ENCODE measurements at places on chromosomes 5 and 9.

GRCh38 chr5:126836778-126837177 lies 59.8 kb downstream of the LMNB1 start:
- no peak for DNase-seq

GRCh38 chr5:54832858-54833257 lies 152.5 kb downstream of the ESM1 start:
- no peak for DNase-seq

- DNase-seq = no peak
Observed at GRCh38 chr9:97518909-97519307, 17.4 kb downstream of the TMOD1 start.

DNA sequence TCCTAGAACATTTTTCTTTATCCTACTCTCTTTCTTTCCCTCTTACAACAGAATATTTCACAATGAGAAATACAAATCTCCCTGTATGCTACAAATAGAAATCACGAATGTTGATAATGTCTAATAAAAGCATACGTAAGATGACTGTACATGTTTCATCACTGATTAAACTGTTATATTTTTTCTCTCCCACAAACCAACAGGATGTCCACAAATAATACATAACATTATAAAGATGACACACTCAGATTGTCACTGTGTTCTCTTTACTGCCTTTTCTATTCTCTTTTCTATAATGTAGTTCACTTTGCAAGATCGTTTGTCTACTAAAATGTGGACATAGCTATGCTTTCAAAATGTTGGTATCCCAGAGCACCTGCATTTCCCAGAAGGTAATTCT lies 90.7 kb upstream of the PARP8 start:
- DNase-seq = no peak

GRCh38 chr5:143165049-143165880 lies 238.2 kb downstream of the NR3C1 start:
- DNase-seq = no peak

GRCh38 chr5:55347786-55348185 lies 40.0 kb downstream of the MTREX start:
- no peak for DNase-seq

DNA sequence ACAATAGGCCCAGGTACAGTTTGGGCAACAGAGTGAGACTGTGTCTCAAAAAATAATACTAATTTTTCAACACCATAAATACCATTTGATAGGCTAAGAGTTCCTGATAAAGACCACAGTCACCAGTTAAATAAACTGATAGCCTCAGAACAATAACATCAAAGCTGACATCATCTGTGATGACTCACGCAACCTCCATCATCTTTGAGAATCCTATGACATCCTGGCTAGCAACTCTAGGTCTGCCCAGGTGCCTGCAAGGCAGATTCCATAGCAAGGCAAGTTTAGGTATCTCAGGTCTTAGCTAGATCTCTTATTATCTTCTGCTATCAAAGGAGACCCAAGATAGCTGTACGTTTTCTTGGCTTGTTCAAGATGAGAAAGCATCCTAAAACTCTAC lies 30.5 kb upstream of the UBAP2 start:
- DNase-seq = no peak

GRCh38 chr5:171773106-171773505 lies 12.5 kb upstream of the SMIM23 start:
- no peak for DNase-seq

GRCh38 chr9:131125288-131126058 lies at the start of gene NUP214:
Gene NUP214 (plus strand): TSS chr9:131125586. CDS start chr9:131125705, 119 bp downstream.
- peak; percentile 100 for DNase-seq

GRCh38 chr5:79872291-79872690 lies 118.8 kb downstream of the MTX3 start:
- no peak for DNase-seq

- no peak for DNase-seq
Observed at GRCh38 chr5:86885489-86886230, 267.9 kb downstream of the COX7C start.

- no peak for DNase-seq
Observed at GRCh38 chr5:158658446-158659230, 441.1 kb downstream of the EBF1 start.

DNA sequence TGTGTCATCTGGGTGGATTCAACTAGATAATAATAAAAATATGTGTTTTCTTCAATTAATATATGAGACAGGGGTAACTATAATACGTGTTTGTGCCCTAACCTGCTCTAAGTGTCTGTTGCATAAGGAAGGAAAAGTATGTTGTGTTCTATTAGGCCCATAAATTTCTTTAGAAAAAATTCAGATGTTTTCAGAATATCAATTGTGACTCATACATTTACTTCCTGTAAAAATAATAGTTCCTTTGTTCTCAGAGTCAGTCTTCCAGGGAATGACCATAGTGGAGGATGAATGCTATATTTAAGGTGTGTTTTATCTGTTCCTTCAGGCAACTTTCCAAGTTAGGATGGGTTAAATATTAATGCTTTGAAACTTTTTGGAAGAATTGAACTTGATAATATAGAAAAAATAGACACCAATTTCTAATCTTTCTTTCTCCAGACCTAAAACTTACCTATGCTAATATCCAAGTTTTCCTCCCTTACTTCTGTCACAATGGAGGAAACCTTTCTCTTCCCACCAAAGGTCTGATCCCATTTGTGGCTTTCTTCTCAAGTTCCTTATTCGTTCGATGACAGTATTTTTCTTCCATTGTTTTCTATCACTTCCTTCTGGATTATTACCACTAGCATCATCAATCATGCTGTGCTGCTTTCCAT lies 49.9 kb downstream of the ISL1 start:
- no peak for DNase-seq

- no peak for DNase-seq
Observed at GRCh38 chr5:81401266-81401665, 7.3 kb upstream of the ACOT12 start.

- DNase-seq = no peak
Observed at GRCh38 chr9:15622318-15622971, 69.6 kb downstream of the CCDC171 start.

DNA sequence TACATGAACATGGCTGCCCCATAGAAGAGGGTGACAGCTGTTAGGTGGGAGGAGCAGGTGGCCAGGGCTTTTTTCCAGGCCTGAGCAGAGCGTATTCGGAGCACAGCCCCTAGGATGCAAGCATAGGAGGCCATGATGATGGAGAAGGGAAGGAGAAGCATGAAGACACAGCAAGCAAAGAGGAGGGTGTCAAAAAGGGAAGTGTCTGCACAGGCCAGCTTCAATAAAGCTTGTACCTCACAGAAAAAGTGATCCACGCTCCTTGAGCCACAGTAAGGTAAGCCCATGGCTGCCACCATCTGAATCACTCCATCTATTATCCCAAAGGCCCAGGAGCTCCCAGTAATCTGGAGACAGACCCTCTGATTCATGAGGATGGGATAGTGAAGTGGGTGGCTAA lies 6.4 kb downstream of the OR2V1 start:
- DNase-seq = no peak

GRCh38 chr5:139958432-139959148 lies 84.5 kb downstream of the NRG2 start:
- no peak for DNase-seq

DNA sequence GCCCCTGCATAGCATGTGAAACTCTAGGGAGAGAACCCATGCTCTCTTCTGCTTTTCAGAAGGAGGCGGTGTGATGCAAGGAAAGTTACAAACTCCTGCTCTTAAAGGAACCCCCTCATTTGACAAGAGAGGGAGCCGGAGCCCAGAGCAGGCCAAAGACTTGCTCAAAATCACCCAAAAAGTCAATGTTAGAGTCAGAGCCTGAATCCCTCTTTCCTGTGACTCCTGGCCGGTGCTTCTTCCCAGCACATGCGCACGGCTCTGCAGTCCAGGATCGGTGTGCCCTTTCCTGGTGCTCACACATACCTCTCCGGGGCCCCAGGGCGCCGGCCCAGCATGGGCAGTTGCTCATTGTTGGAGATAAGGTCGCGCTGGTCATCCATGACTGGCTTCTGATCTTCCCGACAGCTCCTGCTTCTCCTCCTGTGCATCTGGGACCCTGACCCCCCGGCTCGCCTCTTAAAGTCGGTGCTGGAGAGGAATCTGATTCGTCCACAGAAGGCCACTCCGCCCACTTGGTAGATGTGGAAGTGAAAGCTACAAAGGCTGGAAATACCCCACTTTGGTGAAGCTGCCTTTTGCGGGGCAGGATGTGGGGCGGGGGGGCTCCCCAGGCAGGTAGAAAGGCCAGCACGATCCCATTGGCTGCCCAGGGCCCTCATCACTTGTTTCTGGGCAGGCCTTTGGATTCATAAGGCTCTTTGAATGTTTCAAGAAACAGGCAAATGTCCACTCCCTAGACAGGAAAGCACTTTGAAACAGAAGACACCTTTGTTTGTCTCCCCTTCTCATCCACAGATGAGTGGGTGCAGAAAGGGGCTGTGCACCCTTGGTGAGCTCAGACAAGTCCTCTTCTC lies at the start of gene CD74:
Gene CD74 (minus strand): TSS at position 592 of the 857 bp plus-strand sequence. CDS start 161 bp downstream, at position 431.
- peak; percentile 80 for DNase-seq

GRCh38 chr9:128259156-128259555 lies 16.7 kb downstream of the GOLGA2 start:
- no peak for DNase-seq

DNA sequence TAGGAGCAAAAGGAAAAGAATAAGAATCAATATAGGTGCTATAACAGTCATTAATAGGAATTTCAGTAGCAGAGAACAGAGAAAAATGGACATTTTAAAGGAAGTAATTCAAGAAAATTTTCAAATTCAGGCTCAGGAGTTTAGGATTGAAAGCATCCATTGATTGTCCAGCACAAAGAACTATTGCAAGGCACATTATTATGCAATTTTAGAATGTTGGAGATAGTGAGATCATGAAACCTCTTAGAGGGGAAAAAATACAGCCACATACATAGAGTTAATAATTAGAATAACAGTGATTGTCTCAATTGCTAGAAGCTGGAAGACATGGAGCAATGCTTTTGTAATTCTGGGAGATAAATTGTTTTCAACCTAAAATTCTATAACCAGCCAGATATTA lies 31.5 kb downstream of the CNTLN start:
- DNase-seq = no peak

DNA sequence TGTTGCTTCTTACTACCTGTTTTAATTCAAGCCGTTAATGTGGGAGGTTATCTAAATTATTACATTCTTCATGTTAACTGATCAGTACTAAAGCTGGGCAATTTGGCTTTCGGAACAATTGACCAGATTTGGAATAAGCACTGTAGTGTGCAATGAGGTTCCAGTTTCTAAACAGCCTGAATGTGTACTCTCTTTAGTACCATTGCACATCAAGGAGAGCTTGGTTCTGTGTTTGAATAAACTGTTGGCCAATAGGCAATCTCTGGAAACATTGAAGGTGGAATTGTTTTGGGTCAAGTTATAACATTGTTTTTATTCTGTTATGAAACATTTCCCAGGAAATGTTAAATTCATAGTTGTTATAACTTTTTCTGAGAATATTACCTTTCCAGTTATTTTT lies 105.2 kb downstream of the PBX3 start:
- DNase-seq = no peak

GRCh38 chr9:79567671-79568098 lies 4.1 kb upstream of the TLE4 start:
- no peak for DNase-seq

GRCh38 chr5:167602067-167602466 lies 689.4 kb upstream of the WWC1 start:
- no peak for DNase-seq

DNA sequence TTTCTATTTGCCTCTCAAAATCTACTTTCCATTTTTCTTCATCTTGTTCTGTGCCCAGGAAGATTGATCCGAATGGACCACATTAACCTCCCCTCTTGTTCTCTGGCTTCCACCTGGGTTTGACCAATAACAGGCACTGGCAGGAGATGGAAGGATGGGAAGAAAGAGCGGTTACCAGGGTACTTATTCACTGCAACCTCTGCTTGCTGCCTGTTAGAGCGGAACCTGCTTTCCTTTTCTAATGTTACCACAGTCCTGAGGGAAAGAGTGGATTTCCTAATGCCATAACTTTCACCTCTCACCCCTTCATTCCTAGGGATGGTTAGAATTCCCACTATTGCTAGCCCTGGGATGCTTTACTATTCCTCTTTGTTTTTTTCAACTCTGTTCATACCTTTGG lies 262.1 kb downstream of the RFX3 start:
- no peak for DNase-seq

DNA sequence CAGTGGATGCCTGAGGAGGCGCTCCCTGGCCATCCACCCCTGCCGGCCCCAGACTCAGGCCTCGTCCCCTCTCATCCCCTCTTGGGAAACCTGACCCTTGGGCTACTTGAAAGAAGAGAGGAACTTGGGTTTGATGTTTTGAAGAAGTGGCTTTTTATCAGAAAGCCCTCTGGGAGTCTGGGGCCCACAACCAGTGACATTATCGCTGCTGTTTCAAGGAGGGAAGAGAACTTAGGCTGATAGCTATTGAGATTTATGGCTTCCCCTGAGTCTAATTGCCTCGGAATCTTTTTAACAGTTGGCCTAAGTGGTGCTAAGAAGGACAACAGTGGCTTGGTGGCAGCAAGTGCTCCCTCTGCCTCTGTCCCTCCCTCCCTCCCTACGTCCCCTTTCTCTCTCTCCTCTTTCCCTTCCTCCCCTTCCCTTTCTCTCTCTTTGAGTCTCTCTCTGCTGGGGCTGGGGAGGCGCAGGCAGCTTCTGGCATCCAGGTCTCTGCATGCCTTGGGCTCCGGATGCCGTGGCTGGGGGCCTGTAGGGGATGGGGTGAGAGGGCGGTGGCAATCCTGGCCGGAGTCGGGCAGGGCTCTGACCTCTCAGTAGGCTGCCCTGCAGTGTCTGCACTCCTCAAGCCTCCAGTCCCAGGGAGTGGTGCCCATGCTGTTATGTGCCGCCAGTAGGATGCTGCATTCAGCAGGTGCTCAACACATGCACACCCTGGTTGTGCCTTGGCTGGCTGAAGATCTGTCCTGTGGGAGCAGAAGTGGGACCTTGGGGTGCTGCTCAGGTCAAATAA lies 49.6 kb upstream of the RXRA start:
- DNase-seq = no peak

DNA sequence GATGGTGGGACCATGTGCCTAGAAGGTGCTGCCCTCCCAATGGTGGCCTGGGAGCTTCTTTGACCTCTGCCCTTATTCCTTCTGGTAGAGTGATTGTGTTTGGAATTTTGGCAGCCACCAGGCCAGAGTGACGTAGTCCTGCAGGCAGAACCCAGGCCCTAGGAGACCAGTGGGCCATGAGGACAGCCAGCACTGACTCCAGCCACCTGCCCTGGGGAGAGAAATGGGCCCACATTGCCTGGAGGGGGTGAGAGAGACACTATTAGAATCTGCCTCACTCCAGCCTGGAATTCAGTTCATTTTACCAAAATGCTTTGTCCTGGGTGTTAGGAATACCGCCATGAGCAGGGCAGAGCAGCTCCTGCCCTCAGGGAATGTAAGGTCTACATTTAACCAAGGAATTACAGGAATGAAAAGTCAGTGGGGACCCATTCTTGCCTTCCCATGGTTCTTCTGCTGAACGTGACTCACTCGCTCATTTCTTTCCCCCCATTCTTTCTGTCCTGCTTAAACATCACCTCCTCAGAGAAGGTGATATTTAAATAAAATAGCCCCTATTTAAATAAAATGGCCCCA lies 5.5 kb upstream of the COL27A1 start:
- no peak for DNase-seq
